Thoracic aorta (tissue), 2 donors: ENCODE measurements at places on chromosomes 6 and 20.

- no peak for DNase-seq
Measured at GRCh38 chr6:116545651-116546050, at the start of gene TRAPPC3L. TSS of gene TRAPPC3L (minus strand) at chr6:116545684. CDS start at chr6:116545514, 170 bp downstream.

DNA sequence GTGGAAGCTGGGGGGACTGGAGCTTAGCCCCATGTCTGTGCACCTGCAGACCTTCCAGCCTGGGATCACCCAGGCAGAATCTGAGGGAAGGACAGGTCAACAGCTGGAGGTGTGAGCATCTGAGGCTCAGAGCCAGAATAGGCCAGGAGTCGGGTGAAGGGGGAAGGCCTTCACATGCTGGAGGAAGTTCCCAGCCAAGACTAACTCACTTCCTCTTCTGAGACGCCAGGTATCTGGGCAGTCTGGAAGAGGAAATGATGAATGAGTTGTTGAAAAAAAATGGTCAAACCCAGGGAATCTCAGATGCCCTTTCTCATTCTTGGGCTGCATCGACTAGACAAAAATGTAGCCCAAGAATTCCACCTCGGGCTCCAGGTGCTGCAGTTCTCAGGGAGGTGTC, 73.6 kb upstream of the TIAM2 start:
- no peak for DNase-seq

DNA sequence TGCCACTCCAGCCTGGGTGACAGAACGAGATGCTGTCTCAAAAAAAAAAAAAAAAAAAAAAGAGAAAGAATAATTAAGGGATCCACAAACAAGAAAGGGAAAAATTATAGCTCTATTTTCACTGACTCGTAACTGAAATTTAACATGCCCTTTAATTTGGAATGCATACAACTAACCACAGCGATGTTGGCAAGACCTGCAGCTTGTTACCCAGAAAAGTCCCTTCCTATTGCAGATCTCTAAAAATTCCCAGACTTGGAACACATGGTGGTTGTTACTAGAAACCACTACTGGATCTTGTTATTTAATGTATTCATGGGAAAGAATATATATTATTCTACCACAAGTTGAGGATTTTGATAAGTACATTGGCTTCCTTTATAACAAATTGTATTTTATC, 27.8 kb upstream of the SMIM28 start:
- DNase-seq = no peak

- no peak for DNase-seq
Measured at GRCh38 chr6:137498481-137499190, 4.4 kb upstream of the OLIG3 start.

GRCh38 chr6:40825102-40825501, 213.9 kb downstream of the UNC5CL start:
- no peak for DNase-seq

GRCh38 chr20:20367575-20368417, at the start of gene INSM1:
TSS of gene INSM1 (plus strand) at chr20:20368104. CDS start at chr20:20368268, 164 bp downstream.
- no peak for DNase-seq

- no peak for DNase-seq
Measured at GRCh38 chr6:3432416-3432815, 24.4 kb downstream of the SLC22A23 start.

DNA sequence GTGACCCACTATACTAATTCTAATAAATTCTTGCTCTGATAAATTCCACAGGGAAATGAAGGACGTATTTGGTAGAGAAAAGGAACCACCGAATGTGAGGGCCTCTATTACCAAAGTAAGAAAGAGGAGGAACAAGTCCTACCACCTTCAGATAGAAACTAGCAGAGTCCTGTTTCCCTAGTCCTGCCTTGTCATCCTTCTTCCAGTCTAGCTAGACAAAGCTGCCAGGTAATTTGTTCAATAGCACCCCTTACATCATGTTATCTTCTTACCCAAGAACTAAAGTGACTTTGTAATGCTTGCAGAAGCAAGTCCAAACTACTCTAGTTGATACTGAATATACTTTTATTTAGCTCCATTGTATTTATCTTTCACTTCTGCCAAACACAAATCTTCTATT, 29.3 kb upstream of the FAM83B start:
- no peak for DNase-seq

GRCh38 chr20:59643615-59644061, 39.3 kb downstream of the PHACTR3 start:
- DNase-seq = no peak

GRCh38 chr6:14759976-14760672, 485.7 kb upstream of the JARID2 start:
- DNase-seq = no peak

DNA sequence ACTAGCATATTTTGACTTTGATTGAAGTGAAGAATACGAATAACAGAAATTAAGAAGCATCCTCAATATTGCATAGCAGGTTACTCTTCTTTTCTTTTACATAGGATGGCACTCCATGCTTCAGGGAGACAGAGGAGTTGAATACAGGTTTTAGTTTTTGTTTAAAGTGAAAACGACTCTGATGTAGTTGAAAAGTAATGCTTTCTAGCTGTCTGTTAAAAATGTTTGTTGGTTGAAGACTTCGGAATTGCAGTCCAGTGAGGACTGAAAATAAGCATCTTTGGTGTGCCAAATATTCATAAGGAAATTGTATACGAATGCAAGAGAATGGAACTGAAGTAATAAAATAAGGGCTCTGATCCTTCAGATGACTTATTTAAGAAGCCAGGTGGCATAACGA, 618 bp upstream of the SLC16A10 start:
- no peak for DNase-seq

DNA sequence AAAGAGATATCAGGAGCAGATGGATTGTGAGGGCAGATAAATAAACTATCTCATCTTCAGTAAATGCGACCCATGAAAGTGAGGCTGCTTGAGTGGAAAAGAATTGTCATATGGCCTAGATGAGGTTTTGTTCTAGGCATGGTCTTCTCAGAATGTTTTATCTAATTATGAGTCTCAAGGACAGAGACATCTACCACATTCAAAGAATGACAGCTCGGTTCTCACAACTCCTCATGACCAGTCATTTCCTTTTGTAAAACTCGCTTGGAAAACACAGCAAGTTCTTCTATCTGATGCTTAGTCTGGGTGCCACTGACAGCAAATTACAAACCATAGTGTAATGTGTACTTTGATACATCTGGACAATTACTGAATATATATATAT, 140.5 kb downstream of the CCDC170 start:
- DNase-seq = no peak
